Activated naive CD8-positive, alpha-beta T cell treated with anti-CD3 and anti-CD28 coated beads, Interleukin-2, amount 50 U/mL, for 24 hours (primary cell): ENCODE measurements at places on chromosomes 1 and 21.

DNA sequence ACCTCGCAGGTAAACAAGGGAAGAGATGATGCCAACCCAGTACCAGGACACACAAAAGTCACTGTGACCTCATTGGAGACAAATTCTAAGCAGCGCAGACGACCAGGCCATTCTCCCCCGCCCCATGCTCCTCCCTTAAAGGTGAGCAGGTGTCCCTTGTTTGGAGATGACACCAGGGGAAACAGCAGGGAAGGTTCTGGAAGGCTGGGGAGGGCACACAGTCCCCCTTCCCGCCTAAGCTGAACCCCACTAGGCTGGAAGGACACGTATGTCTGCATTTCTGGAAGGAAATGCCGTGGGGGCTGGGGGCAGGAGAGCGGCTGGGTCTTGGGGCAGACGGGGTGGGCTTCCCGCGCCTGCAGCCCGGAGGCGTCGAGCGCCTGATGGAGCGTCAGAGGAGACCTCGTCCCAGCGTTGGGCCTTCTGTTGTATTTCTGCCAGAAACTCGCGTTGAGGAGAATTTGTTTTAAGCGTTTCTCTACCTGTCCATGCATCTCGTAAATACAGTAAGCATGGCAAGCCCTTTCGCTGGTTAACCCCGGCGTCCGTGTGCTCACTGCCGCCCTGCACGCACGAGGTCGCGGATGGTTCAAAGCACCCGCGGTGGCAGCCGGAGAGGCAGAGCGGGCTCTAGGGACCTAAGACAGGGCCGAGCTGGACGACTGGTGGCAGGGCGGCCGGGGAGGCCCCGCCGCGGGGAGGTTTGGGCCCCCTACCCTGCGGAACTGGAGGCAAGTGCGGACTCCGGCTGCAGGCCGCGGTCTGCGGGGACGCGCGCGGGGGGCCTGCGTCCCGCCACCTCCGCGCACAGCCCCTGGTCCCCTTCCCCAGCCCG is 1.2 kb upstream of the LHX4 start:
- DNase-seq: no peak

DNA sequence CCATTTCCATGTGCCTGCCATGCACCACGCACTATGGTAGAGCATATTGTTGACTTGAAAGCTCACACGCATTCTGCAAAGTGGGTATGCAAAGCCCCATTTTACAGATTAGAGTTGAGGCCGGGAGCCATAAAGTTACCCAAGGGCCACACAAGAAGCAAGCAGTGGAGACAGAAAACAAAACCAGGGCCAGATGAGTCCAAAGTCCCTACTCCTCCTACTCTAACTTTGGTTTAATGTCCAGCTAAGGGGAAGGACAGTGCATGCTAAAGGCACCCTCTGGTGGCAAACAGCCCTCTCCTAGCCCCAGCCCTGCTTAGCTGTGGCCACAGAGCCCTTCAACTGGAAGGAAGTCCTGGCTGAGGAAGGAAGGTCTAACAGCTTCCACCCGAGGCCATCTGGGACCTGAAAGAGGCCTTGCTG is 74.9 kb downstream of the SLC66A1 start:
- DNase-seq: no peak

GRCh38 chr1:247529771-247530355 is 6.4 kb downstream of the OR2C3 start:
- DNase-seq: no peak

GRCh38 chr1:87678266-87678665 is 349.6 kb downstream of the LMO4 start:
- DNase-seq: no peak

DNA sequence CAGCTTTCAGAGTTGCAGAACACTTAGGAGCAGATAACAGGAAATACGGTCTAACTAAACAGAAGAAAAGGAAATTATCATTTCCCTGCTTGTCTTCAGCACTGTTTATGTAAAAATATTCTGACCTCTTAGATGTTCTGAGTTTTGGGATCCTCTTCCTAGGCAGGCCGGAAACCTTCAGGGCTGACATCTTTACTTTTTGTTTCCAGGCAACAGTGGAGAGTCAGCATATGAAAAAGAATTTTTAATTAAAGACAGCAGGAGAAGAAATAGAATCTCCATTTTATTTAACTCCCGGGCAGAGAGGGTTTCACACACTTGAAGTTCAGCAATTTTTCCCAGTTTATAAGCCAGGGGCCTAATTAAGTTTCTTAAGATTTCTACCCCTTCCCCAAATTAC is 5.1 kb upstream of the RIPPLY3 start:
- no peak for DNase-seq

- no peak for DNase-seq
These were observed 34.9 kb upstream of the ARHGEF16 start for GRCh38 chr1:3419415-3420204.
